CD4-positive, alpha-beta T cell treated with Interleukin-4 for 1 hour (primary cell): ENCODE measurements at places on chromosomes 4 and X.

GRCh38 chr4:41546638-41547037 is 8.7 kb downstream of the LIMCH1 start:
- no peak for DNase-seq

GRCh38 chr4:158450741-158451140 is 70.9 kb upstream of the RXFP1 start:
- DNase-seq = no peak

- no peak for DNase-seq
Observed at GRCh38 chr4:143380629-143381028, 44.0 kb downstream of the GAB1 start.

DNA sequence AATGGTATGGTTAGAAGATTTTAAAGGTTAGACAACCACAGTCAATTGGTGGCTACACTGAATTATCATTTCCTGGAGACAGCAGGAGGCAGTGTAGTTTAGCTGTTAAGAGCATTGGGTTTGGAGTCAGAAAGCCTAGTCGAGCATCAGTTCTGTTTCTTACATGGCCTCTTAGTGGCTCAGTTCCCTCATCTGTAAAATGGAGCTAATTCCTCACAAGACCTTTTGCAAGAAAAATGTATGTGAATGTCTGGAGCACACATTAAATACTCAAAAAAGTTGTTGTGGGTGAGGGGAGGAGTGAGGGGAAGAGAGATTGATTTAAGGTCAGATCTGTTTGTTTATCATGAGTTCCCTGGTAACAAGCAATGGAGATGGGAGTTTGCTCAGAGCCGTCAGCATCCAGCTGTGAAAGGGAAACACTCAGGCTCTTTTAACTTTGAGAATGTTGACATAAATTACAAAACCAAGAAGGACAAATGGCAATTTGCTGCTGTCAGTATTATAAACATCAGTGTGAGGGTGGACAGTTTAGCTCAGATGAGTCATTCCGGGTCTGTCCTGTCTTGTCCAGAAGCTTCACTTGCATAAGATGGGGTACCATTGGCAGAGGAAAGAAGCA is 98.2 kb upstream of the PGRMC2 start:
- DNase-seq = no peak

DNA sequence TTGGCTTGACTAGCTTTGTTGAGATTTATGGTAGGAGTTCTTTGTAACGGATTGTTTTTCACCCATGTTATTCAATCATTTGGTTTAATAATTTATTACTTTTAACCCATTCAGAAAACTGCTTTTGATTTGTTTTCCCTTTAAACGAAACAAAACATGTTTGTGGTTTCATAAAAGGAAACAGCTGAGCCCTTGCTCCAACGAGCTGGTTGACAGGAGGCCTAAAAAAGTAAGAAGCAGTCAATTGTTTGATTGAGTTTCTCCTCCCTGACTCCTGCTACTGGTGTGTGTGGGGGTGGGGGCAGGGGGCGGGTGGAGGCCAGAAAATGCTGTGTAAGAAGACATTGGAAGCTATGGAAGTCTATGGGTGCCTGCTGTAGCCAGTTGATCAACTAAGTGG is 102.8 kb downstream of the CHRDL1 start:
- DNase-seq = no peak

GRCh38 chr4:22427675-22428074 is 88.2 kb downstream of the ADGRA3 start:
- DNase-seq = no peak

GRCh38 chr4:15735536-15735935 is 32.7 kb downstream of the BST1 start:
- DNase-seq = no peak

DNA sequence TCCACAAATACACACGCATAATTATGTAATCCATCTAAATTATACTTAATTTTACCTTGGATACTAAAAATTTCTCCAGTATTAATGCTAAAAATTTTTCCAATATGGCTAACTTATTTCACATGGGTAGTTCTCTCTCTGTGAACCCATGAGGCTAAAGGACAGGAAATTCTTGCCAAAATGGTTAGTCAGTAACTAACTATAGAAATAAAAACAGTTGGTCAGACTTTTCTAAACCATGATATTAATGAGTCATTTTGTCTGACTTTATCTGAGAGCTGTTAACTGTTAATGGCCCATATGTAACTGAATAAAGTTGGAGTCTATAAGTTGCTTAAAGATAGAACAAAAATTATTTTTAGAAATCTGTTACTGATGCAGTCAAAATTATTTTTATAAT is 549.4 kb downstream of the TLL1 start:
- DNase-seq = no peak

DNA sequence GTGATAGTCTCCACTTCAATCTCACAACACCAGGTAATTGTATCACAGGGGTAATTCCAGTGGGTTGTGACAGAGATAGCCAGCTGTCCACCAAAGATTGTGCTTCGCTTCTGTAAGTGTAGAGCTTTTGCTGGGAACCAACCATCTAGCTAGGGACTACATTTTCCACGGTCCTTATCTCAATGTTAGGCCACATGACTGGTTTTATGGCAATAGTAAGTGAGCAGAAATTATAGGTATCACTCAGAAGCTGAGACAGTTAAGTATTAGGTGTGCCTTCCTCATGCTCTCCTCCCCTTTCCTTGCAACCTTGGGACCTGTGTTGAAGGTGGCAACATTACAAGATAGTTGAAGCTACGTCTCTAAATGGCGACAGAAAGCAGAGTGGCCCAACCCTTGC is 108.8 kb upstream of the NALF2 start:
- DNase-seq = no peak

GRCh38 chr4:130576218-130576617 is 1480.3 kb downstream of the C4orf33 start:
- no peak for DNase-seq

DNA sequence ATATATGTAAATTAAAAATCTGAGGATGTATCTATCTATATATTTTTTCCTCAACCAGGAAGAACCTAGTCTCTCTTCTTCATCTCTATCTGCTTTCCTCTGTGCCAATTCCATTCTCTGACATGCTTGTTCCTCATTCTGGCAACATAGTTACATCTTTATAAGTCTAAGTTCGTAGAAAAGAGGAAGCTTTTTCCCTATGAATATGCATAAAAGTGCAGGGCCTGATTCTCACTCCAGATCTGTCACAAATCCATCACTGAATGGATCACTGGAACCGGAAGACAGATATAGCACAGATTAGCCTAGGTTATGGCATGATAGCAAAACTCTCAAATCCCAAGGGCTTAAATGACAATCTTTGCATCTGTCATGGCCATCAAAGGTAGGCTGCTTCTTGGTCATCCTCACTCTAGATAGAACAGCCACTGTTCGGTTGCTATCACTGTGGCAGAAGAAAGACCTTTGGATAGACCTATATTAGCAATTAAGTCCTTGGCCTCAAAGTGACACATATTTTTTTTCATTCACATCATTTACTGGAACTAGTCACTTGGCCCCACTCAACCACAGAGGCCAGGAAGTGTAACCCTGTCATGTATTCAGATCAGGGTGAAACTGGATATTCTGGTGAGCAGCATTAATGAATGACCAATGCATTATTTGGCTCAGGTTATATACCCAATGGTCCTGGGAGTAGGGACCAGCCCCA is 22.2 kb downstream of the DTHD1 start:
- no peak for DNase-seq

DNA sequence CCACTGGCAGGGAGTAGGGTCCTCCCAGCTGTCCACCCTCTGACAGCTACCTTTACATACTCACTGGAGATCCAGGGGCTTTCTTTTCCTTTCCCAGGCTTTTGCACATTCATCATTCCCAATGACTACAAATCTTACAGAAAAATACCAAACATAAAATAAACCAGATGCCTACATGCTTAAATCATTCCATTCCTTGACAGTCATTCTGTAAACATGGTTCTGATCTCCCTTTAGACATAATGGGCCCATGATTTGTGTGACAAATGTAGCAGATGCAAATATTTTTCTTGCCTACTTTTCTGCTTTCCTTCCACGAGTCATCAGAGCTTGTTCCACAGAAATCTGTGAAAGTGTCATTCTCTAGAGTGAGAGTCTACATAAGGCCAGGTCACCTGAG is 207.0 kb downstream of the IDS start:
- no peak for DNase-seq

DNA sequence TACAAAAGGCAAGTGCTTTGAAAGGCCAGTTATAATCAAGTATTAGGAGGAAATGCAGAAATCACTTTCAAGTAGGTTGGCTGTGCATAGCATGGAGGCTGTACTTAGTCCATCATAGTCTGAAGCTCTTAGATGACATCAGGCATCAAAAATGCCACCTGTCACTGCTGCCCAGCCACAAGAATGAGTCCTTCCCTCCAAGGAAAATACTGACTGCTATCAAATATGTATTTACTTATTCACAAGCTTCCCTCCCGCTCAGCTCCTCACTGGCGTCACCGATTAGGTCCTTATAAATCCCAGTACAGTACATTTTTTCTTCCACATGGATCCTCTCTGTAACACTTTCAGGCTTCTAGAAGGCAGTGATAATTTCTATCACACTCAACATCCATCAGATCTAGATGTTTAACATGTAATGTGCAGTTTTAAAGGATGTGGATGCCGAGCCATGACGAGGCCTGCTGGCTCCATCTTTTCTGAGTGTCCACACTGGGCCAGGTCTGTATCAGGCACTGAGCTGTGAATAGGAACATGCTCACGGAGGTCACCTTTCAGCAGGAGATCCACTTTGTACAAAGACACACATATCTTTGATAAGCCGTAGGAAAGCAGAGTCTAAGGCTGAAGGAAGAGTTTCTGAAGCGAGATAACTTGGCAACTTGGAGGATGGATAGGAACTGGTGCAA is 121.9 kb downstream of the PALLD start:
- no peak for DNase-seq

DNA sequence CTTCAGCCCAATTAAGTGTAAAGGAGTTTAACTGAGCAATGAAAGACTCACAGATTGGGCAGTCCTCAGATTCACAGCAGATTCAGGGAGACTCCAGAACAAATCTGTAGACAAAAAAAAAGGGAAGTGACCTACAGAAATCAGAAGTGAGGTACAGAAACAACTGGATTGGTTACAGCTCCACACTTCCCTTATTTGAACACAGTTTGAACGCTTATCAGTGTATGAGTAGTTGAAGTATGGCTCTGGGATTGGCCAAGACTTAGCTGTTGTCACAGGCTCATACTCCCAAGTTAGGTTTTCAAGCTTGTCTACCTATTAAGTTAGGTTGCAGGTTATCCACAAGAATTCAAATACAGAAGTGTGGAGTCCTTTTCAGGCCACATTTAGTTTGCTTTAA is 112.4 kb upstream of the ELOVL6 start:
- no peak for DNase-seq

DNA sequence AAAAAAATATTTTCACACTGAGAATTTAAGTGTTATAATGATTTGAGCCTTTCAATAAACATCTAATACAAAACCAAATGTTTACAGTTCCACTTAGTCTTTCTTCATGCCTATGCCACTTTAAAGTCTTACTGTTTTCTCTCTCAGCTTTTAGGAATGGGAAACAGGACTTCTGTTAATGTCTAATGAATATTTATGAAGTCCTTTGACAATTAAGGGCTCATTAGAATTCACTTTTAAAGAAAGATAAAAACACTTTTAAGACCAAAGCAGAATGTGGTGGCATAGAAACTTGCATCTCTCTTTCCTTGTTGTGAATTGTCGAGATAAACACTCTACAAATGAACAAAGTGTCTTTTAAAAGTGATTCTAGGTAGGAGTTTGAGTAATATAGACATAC is 315.9 kb downstream of the BMPR1B start:
- DNase-seq = no peak

DNA sequence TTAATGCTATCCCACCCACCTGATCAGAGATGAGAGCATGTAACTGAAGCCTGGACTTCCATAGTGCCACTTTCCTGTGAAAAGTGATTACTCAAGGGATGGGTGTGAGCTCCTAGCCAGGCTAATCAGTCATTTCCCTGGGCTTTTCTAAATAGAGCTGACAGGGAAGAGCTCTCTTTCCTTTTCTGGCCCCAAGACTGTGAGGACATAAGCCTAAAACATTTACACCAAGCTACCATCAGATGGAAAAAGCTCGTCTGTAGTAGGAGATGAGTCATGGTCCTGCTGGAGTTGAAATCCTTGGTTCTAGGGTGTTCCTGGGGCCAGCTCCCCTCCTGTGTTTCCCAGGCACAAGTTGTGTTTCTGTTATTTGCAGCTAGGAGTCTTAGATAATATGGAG is 52.4 kb upstream of the NDP start:
- no peak for DNase-seq
